ENCODE measurements at places on chromosomes 6 and 20.
A peak's percentile ranks its signal among the peaks of the same experiment; 100 is the strongest.

- DNase-seq = peak; percentile 87
Measured at GRCh38 chr6:17725083-17725482, 18.4 kb upstream of the NUP153 start.

GRCh38 chr6:52574709-52575501 lies 2.0 kb downstream of the TRAM2 start:
- DNase-seq = no peak

GRCh38 chr20:1449370-1449769 lies 17.3 kb downstream of the NSFL1C start:
- DNase-seq = no peak

- DNase-seq = no peak
Measured at GRCh38 chr6:13538084-13538483, 36.3 kb upstream of the SIRT5 start.

GRCh38 chr6:81940451-81940985 lies 188.0 kb upstream of the TENT5A start:
- no peak for DNase-seq

DNA sequence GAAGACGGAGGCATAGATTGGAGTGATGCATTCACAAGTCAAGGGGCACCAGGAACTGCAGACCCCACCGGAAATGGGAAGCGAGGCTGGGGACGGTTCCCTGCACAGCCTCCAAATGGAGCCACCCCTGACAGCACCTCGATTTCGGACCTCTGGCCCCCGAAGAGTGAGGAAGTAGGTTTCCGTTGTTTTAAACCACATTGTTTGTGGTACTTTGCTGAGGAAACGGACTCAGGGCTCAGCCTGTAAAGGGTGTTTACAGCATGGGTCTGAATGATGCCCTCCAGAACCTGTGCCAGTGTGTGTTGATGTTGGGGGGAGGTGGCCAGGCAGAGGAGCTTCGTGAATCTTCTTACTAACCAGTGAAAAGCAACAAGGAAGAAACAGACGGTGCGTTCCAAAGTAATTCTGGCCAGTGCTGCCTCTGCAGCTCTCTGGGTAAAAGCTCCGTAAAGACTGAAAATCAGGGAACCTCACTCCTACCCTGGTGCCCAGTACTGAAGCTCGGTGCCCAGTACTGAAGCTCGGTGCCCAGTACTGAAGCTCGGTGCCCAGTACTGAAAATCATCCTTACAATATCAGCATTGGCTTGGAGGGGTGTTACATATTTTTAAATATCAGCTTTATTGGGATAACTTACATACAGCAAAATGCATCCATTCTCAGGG lies 30.1 kb upstream of the CCR6 start:
- no peak for DNase-seq

GRCh38 chr6:88161940-88162339 lies 4.2 kb downstream of the CNR1 start:
- no peak for DNase-seq

GRCh38 chr6:41502566-41502916 lies 43.6 kb upstream of the FOXP4 start:
- DNase-seq = no peak

GRCh38 chr6:149833651-149834050 lies 30.5 kb downstream of the LRP11 start:
- DNase-seq = no peak

DNA sequence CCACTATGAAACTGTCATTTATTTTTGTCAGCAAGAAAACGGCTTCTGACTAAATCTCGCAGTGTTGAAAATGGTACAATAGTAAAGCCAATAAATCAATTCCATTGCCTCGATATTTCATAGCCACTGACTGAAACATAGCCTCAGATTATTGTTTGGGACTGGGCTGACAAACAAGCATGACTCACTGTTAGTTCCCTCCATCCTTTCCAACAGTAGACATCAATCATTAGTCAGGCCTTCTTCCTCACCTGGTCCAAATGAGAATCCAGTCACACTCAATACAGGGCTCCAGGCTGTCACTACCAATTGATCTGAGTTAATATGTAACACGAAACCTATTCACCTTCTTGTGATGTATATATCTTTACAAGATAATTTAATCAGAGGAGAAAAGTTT lies 66.1 kb downstream of the ADGRB3 start:
- DNase-seq = no peak

- DNase-seq = peak; percentile 87
Measured at GRCh38 chr6:33692078-33692759, 19.3 kb downstream of the UQCC2 start.

DNA sequence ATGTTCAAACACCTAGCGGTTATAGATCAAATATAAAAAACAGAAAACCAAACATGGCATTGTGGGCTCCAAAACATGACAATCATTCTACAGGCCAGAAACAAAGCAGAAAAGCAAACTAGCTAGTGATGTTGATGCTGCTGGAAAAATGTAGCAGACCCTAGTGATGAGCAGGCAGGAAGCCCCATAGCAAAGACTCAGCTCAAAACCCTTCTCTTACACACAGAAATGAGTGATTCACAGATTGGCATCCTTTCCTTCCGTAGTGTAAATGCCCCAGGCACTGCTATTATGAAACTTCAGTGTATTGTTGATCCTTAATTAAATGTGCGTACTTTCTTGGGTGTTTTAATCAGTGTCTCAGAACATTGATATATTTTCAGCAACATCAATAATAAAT lies 425.1 kb downstream of the UTRN start:
- no peak for DNase-seq

DNA sequence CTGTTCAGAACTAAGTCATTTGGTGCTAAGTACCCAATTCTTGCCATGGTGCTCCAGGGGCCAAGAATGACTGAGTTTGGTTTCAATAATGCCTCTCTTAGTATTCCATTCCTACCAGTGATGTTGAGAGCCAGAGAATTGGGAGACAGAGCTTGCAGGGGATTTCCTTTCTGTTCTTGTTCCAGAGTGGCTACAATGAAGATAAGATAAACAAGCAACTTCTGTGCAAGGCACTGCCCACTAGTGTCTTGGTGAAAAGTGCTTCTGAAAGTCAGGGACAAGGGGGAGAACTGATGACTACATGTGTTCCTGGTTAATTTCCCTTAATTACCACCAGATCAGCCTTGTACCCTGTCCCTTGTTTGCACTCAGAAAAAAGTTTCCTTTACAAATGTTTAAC lies 421.6 kb downstream of the BCKDHB start:
- DNase-seq = no peak
